ENCODE measurements at places on chromosomes 6 and 20. TPM values are rescaled to one million over a fixed set of nuclear protein-coding genes. Genes with fewer than 3 reads are reported as not detected.
A peak's percentile ranks its signal among the peaks of the same experiment; 100 is the strongest.

- no peak for DNase-seq
Measured at GRCh38 chr6:143611580-143611979, 66.2 kb upstream of the PHACTR2 start.

DNA sequence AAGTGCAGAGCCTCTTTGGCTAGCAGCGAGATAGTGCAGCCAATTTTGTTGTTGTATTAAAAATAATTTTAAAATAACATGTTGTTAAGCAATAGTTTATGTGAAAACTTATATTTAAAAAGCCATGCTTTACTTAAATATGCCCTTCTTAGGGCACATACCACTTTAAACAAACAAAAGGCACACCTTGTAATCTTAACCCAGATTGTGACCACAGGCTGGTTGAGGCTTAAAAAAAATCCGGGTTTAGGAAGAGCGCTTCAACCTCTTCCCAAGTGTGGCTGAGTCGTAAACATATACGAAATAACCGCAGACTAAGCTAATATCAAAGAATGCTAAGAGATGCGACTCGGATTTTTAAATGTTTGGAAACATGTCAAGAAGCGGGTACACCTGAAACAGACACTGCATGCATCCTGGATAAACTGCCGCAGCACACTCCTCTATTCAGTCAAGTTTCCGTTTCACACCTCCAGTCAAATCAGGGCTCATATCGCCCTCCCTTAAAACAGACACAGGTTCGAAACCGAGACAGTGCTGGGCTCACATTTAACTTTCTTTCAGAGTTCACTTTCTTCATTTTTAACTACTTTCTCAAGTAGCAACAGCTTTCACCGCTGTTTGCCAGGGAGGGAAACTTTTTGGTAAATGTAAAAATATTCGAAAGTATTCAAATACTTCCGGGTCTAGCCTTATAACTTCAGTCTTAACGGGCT lies 1.5 kb downstream of the DEK start:
- DNase-seq = peak; percentile 35

DNA sequence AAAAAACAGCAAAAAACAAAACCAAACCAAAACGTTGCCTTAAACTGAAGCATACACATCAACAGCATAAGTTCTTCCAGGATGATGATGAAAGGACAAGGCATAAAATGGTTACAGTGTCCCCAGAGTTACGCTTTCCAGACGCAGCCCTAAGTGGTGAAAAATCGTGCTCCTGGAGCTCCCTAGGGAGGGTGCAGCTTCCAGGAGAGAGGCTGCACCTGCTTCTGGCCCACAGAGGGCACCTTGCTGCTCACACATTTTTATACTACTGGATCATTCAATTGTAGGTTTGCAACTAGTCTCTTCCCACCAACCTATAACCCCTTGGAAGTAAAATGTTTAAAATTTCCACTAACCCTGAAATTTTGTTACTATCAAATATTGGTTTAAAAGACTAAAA lies 115.0 kb downstream of the PRKN start:
- DNase-seq = no peak

DNA sequence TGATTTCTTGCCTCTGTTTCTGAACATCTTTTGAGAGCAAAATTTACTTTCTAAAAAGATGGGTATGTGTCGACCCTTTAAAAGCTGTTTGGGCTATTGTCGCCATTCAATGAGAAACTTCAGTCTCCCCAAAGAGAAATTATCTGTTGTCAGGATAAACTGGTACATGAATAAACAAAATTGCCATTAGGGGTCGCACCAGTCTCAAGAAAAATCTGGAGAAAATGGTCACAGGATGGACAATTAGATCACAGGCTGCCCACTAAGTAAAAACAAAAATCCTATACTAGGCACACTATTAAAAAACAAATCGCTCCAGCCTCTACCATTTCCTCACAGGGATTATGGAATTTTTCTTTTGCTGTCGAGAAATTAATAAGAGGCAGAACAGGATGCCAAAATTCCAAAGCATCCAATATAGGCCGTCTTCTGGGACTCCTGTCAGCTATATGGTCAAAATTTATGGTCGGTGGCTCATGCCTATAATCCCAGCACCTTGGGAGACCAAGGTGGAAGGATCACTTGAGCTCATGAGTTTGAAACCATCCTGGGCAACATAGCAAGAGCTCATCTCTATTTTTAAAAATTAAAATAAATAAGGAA lies 5.5 kb upstream of the HLA-E start:
- DNase-seq = peak; percentile 90

DNA sequence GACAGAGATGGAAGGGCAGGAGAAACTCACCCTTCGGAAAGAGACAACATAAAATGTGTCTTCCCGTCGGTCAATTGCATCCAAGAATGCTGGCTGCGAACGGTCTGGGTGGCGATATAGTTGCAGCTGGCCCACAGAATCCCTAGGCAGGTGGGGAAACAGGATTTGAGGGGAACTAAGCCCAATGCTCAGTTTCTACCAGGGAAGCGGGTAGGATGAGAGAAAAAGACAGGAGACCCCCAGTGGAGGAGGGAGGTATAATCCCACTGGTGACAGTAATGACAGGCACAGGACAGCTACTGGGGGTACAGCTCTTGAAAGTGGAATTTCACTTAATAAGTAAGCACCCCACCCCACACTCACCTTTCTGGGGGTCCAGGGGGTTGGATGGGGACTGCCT lies 7.5 kb upstream of the TNXB start:
- peak; percentile 50 for DNase-seq

DNA sequence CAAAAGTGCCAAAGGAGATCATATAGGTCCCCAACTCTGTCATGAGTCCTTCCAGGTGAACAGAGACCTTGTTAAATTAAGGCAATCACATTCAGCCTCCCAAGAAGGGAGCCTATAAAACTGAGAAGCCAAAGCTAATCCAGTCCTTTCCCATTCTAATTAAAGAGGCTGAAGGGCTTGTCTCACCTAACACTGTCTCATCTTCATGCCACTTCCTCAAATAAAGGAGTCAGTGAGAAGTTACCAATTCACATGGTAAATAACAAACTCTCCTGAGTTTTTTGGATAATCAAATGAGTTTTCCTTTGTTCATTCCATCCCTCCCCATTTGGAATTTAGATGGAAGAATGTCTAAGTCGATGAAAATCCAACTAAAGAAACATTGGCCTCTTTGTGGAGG lies 242.8 kb downstream of the UST start:
- DNase-seq = no peak

DNA sequence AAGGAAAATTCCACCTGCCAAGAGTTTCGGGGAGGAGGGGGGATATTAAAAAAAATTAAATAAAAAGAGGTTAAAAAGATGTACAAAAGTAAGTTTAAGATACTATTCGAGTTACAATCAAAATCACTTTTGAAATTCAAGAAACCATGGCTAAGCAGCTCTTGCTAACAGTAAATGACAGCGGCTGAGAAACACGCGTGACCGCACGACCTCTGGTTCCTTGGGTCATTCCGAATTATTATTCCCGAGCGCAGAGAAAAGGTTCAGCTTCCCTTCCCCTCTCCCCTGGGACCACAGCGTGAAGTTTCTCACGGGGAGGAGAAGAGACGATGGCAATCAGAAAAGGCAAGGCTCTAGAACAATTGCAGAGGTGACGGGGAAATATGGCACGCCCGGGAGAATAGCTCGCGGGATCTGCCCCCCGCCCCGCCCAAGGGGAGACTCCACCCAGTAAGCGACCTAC lies 496 bp downstream of the TMEM242 start:
- DNase-seq = peak; percentile 92

- DNase-seq = no peak
Measured at GRCh38 chr20:295804-296203, 1.6 kb upstream of the ZCCHC3 start.

GRCh38 chr20:1870323-1870722 lies 24.9 kb upstream of the SIRPA start:
- DNase-seq = no peak

DNA sequence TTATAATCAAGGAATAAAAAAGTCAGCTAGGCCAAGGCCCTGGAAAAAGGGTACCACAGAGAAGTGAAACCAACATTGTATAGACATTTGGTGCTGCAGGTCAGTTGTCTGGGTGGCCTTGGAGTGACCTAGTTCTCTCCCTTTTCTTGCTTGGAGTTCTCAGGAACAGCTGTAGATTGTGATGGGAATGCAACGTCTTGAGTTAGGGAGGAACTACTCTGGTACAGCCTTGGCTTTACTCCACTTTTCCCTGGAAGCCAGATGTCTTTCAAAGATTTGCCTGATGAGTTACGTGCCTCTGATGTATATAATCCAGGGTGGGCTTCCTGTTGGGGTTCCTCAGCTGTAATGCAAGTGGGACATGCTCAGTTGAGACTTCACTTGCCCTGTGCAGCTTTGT lies 694.7 kb downstream of the HTR1B start:
- no peak for DNase-seq

GRCh38 chr20:8997701-8998117 lies 71.2 kb upstream of the PLCB4 start:
- DNase-seq = no peak

GRCh38 chr6:152746172-152746553 lies 4.4 kb upstream of the VIP start:
- DNase-seq = no peak

DNA sequence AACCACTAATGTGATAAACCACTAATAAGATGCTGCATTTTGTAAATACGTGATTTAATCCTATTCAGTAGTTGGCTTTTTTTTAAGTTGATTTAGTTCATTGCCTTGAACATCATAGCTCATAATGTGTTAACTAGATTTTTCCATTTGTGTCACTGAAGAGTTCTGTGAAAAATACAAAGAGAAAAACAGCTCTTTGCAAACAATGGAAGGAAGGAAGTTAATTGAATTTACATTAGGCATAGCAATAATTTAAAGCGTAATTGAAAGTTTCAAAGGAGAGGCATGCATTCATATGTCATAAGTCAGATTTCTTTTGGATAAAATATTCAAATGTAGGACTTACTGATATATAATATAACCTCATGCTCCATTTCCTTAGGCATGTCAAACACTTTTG lies 102.3 kb downstream of the TBC1D7 start:
- peak; percentile 70 for DNase-seq

- no peak for DNase-seq
Measured at GRCh38 chr6:67629258-67629657, 1005.8 kb upstream of the ADGRB3 start.

- DNase-seq = no peak
Measured at GRCh38 chr6:160801418-160801817, 99.4 kb downstream of the PLG start.

GRCh38 chr6:96276856-96277255 lies 244.8 kb upstream of the UFL1 start:
- no peak for DNase-seq

DNA sequence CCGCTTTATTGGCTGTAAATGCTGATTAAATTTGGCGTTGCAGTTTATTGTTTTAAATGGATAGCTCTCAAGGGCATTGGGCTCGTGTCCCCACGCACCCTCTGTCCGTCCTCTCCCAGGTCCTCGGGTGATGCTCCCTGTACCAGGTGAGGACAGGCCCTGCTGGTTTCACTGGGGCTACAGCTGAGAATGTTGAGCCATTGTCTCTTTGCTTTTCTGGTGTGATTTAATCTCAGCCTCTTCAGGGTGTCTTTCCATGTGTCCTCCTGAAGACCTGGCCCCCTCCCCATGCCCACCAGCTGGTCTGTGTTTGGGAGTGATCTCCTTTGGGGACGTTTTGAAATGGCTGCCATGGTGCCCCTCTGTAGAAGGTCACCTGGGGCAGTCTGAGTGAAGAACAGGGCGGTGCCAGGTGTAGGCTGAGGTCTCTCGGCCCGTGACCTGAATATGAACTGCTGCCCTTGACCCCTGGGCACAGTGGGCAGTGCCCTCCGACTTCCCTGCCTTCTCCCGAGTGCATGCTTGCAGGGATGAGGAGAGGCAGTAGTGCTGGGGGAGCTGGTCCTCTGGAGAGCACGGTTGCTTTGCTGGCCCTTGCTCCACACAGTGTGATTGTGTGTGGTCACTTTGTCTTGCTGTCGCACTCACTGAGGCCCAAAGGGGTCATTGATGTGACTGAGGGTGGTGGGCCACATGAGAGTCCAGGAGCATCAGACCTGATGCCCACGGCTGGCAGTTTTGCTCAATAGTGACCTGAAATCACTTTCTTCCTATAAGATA lies 12.4 kb upstream of the C20orf204 start:
- no peak for DNase-seq

DNA sequence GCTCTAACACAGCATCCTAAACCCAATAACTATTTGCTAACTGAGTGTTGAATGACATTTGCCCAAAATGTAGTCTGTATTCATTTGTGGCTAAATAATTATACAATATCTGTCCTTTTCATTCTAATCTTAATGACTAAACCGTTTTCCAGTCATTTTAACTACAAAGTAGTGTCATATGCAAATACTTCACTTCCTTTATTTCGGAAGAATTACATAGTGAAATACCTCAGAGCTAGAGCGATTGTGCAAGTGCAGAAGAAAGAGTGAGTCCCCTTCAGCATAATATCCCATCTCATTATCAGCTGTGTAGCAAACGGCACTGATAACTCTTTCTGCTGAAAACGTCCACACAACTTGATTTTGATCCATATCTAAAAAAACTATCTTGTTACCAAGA lies 66.2 kb downstream of the ROS1 start:
- DNase-seq = no peak

DNA sequence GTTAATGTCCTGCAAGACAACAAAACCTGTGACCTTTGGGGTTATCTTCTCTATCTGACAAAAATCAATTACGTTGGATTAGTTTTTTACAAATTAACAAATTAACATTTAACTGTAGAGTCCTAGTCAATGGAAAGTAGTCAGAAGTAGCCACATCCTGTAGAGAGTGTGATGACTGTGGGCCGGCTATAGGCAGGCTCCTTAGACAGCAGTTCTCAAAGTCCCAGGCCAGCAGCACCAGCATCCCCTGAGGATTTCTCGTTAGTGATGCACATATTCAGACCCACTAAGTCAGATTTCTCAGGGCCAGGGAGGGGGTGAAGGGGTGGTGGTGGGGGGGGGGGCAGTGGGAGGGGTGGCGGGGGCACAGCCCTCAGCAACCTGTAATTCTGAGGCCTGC lies 37.2 kb downstream of the ZNF341 start:
- DNase-seq = no peak

- DNase-seq = no peak
Measured at GRCh38 chr6:119171088-119171841, 92.8 kb upstream of the FAM184A start.

Gene PTPRA
- total RNA-seq = 37.1 TPM

Gene CLDN20
- not detected for total RNA-seq

Gene KHDC1
- 0.09 TPM for total RNA-seq

Gene IRAK1BP1
- 2.7 TPM for total RNA-seq

Gene PACRG
- total RNA-seq = 0.17 TPM

Gene KCNG1
- 0.70 TPM for total RNA-seq

Gene CRYBG1
- total RNA-seq = 38.1 TPM

Gene PPP1R3G
- total RNA-seq = 0.74 TPM

Data from dermis blood vessel endothelial cell (primary cell).